HEK293T (cell line): ENCODE measurements at places on chromosomes 12 and 14.

GRCh38 chr14:104926619-104927431 is 2.1 kb downstream of the PLD4 start:
- DNase-seq, result no peak

DNA sequence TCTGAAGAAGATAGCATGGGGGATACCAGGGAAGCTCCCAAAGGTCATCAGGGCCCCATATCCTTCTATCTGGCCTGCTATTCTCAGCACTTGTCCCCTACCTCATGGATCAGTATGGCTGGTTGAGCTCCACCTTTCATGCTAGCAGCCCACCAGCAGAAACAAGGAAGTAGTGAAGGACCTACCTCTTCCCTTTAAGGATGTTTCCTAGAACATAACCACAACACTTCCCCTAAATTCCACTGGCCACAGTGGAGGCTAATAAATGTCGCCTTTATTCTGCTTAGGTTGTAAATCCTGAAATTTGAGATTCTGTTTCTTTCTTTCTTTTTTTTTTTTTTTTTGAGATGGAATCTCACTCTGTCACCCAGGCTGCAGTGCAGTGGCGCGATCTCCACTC is 128.6 kb upstream of the PARP11 start:
- no peak for DNase-seq

GRCh38 chr12:126108247-126108646 is 1043.0 kb downstream of the AACS start:
- DNase-seq, result no peak

DNA sequence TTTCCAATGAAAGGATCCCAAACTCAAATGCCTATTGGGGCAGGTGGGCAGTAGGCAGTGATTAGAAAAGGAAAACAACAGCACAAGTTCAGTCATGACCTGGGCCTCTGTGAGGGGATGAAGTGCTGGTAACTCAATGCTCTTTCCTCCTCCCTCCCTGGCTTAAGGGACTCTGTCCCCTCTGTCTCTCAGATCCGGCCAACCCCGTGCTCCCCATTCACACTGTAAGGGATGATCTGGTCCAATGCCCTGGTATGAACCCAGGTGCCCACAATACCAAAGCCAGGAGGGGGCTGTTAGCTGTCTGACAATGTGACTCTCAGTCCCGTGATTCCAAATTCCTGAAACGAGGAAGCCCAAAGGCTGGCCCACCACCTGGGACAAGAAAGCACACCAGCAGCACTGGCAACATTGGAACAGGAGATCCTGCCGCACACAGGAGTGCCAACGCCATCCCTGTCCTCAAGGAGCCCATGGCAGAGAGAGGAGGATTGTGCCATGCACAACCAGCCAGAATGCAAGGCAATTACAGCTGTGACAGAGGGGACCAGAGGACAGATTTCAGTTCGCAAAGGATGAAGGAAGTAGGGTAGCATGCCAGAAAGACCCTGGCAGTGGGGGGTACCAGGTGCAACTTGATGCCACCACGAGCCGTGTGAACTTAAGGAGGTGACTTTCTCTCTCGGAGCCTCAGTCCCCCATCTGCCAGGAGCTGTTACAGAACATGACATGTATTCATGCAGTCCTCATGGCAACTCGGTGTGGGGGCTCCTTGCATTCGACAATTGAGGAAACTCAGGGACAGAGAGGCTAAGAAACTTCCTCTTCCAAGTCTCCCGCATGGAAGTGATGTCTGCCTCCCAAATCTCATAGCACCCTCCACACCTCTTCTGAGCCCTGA is 37.6 kb downstream of the SERPINA3 start:
- DNase-seq, result no peak

GRCh38 chr14:38971258-38971921 is 131.6 kb downstream of the SEC23A start:
- no peak for DNase-seq

GRCh38 chr14:53683229-53683628 is 273.4 kb downstream of the BMP4 start:
- DNase-seq, result no peak

DNA sequence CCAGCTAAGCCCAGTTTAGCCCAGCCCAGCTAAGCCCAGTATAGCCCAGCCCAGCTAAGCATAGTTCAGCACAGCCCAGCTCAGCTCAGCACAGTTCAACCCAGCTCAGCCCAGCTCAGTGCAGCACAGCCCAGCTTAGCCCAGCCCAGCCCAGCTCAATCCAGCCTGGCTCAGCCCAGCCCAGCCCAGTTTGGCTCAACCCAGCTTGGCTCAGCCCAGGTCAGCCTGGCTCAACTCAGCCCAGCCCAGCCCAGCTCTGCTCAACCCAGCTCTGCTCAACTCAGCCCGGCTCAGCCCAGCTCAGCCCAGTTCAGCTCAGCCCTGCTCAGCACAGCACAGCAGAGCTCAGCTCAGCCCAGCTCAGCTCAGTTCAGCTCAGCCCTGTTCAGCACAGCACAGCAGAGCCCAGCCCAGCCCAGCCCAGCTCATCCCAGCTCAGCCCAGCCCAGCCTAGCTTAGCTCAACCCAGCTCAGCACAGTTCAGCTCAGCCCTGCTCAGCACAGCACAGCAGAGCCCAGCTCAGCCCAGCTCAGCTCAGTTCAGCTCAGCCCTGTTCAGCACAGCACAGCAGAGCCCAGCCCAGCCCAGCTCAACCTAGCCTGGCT is 330.9 kb downstream of the TMEM121 start:
- DNase-seq, result no peak

- DNase-seq, result no peak
Measured at GRCh38 chr12:13247596-13247995, 51.1 kb downstream of the EMP1 start.

GRCh38 chr14:32020882-32021281 is 56.2 kb upstream of the ARHGAP5 start:
- no peak for DNase-seq

- DNase-seq, result no peak
Measured at GRCh38 chr12:116650062-116650461, 87.8 kb downstream of the SPRING1 start.

GRCh38 chr14:86652526-86652925 is 1122.6 kb downstream of the FLRT2 start:
- no peak for DNase-seq

GRCh38 chr14:69999261-69999674 is 120.1 kb downstream of the SMOC1 start:
- peak; percentile 65 for DNase-seq

DNA sequence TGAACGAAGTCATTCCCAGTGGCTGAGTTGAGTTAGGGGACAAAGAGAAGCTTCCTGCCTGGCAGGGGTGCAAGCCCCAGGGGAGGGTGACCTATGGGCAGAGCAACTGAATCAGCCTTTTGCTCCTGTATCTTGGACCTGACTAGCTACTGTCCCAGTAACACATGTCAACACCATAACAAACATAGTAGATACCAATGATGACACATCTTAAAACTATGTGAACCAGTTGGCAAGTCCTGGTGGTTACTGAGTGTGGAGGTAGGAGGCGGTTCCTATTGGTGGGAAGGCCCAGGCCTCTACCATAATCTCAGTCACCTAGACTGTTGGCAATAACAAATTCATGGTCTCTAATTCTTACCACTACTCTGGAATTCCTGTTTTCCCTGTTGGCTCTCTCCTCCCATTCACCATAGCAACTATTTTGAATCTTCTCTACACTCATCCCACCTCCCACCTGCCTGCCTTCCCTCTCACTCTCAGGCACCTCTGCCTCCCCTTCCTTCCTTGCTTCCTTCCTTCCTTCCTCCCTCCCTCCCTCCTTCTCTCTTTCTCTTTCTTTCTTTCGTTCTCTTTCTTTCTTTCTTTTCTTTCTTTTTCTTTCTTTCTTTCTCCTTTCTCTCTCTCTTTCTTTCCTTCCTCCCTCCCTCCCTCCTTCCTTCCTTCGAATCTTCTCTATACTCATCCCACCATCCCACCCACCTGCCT is 8.1 kb upstream of the P2RX7 start:
- DNase-seq, result no peak

GRCh38 chr14:99004112-99004511 is 267.9 kb downstream of the BCL11B start:
- no peak for DNase-seq

- peak; percentile 39 for DNase-seq
Measured at GRCh38 chr12:32501835-32502333, 102.5 kb downstream of the FGD4 start.

DNA sequence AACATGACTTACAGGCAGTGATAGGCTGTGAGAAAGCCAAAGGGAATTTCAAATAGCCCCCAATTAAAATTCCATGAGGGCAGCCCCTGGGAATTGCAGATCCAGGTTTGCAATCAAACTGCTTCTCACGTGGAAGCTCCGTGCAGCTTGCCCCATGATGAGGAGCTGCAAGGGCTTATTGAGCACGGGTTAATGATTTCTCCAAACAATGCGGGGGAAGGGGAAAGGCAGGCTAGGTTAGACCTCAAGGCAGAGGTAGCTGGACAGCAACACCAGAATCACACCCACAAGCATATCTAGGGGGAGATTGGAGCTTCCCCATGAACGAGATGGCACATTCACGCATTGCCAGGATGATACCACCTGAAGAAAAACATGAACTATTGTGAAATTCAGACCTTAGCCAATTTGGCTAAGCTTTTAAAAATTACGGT is 5.0 kb upstream of the DUSP6 start:
- DNase-seq, result no peak

DNA sequence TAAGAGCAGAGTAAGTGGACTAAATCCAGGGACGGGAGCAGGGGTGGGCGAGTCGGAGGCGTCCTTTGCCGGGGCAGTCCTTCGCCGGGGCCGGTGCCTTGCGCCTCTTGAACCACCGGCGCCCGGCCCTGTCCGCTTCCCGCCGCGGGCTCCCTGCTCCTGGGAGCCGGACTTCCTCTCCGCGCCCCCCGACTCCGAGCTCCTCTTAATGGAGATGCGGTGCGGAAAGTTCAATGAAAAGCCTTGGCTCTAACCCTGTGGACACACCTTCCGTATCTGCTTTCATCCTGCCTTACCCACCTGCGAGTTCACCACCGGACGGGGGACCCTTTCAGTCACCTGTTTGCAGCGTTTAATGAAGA is 412 bp downstream of the FGFR1OP2 start:
- peak; percentile 13 for DNase-seq

DNA sequence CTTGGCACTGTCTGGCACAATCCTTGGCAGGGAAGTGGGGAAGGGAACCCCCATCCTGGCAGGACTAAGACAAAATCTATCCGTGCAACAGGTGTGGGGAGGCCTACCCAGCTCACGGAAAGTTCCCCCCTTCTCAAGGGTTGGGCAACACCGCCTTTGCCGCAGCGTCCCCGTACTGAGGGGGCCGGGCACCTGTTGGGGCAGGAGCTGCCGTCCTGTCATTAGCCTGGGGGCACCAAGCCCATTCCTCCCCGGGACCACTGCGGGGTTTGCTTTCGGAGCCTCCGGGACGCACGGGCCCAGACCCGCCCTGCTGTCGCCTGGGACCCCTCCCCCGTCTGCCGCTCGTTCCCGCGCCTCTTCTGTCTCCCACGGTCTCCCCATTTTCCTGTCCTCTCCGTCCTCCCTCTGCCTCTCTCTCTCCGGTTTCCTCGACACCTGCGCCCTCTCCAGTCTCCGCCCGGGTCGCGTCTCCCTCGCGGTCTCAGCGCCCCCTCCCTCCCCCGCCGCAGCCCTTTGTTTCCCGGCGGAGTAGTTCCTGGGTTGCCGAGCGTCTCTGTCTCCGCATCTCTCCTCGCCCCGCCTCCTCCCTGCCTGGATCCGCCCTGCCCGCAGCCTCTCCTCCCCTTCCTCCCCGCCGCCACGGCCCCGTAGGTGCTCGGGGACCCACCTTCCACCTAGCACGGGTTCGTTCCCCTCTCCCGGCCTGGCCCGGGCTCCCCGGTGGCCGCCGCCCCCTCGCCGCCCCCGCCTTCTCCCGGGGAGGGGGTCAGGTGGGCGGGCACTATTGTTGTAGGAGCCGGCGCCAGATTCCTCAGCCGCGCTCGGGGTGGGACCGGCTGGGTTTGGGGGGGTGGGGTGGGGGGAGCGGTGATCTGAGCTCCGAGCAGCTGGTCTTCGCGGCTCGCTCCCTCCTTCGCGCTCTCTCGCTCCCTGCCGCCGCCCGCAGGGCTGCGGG is at the start of gene CACNB3:
TSS of gene CACNB3 (plus strand) at position 624 of the 958 bp plus-strand sequence. CDS start 434 bp downstream, outside the sequence.
- peak; percentile 66 for DNase-seq

GRCh38 chr12:51080136-51080535 is 3.3 kb downstream of the CSRNP2 start:
- DNase-seq, result no peak

- DNase-seq, result peak; percentile 30
Measured at GRCh38 chr14:68718023-68718990, 74.6 kb downstream of the ZFP36L1 start.

GRCh38 chr12:5000204-5000603 is 43.5 kb upstream of the KCNA5 start:
- DNase-seq, result no peak

- no peak for DNase-seq
Measured at GRCh38 chr12:107736914-107737313, 24.0 kb downstream of the PRDM4 start.

GRCh38 chr14:67673451-67673850 is 981 bp downstream of the VTI1B start:
- no peak for DNase-seq

GRCh38 chr12:116918464-116918863 is 7.7 kb downstream of the FBXW8 start:
- no peak for DNase-seq

GRCh38 chr12:107594995-107595394 is 90.6 kb upstream of the PWP1 start:
- no peak for DNase-seq

DNA sequence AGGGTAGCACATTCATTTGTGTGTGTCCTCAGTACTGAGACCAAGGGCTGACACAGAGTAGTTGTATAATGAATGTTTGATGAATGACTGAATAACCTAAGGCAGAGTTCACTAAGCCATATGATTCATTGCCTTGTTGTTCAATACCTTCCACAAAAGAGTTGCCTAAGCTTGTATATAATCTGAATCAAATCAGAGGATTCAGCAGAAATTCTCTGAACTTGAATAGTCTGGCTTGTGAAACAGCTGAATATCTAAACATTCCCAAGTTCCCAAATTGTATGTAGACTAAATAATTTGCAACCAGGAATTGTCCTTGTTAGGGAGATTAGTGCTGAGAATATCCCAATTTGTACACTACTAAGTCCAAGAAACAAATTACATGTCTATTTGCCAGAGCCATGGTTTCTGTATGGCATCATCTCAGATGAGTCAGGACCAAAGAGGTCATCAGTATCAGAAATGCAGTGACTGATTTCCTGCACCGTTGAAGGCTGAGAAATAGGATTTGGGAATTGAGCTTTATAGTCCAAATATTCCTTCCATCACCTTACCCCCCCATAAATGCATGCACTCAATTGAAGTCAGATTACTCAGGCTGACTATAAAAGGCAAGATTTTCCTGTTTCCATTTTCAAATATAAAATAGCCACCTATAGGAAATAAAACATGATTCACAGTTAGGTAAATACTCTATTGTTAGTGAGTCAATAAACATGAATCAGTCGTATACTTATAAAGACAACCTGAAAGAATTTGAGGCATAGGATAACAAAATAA is 168.7 kb downstream of the PHLDA1 start:
- DNase-seq, result no peak

- DNase-seq, result no peak
Measured at GRCh38 chr12:22105542-22105941, 59.5 kb downstream of the CMAS start.
